OCI-LY7 (cell line): ENCODE measurements at places on chromosomes 1 and 21.

DNA sequence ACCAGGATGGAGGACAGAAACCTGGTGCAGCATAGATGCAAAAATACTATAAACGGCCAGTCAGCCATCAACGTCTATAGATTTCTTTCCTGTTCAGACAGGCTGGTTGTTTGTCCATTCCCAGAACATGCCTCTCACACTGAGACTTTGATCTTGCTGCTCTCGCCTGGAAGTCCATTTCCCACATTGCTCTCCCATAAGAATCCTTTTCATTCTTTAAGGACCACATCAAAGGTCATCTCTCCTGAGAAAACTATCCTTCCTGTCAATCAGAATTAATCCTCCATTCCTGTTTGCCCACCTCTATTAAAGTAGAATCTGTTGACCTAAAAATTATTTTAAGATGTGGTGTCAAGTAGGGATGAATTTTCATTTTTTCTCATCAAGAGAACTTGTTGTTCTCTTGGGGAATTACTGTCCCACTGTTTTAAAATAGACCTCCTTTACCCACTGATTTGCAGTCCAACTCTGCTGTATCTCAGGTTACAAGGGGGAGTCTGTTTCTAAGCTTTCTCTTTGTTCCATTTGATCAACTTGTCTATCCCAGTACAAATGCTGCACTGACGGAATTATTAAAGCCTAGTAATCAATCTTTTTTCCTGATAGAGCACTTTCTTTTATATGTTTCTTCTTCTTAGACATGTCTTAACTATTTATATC is 172.7 kb downstream of the PATJ start:
- no peak for DNase-seq

DNA sequence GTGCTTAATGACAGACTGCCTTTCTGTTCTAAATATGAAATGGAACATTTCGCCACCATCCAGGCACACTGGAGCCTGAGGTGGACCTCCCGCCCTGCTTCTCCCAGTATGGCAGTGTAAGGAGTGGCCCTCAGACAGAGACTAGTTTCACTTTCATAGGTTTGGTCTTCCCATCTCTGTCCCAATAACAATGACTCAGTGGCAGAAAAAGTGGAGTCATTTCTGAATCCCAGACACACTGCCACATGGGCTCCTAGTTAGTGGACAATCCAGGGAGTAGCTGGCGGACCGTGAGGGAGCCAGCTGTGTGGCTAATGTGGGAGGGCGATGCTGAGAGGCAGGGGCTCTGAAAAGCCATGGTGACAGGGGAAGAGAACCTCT is 95.6 kb upstream of the TSPAN2 start:
- no peak for DNase-seq

DNA sequence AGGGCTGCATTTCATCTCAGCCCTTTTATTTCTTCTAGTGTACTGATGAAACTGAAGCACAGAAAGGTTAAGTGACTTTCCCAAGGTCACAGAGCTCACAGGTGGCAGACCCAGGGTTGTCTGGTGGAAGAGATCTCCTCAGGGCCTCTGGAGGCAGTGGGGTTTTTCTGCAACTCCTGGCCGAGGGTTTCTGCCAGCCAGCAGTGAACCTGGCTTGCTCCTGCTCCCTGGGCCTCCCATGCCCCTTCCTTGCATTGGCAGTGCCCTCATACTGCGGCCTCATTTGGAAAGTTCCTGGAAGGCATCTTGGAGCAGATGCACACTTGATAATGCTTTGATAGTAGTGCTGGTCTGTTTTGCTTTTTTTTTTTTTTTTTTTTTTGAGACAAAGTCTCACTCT is 7.7 kb downstream of the GALNT2 start:
- DNase-seq: no peak

GRCh38 chr1:94033849-94034248 is 87.1 kb downstream of the ABCA4 start:
- DNase-seq: no peak

DNA sequence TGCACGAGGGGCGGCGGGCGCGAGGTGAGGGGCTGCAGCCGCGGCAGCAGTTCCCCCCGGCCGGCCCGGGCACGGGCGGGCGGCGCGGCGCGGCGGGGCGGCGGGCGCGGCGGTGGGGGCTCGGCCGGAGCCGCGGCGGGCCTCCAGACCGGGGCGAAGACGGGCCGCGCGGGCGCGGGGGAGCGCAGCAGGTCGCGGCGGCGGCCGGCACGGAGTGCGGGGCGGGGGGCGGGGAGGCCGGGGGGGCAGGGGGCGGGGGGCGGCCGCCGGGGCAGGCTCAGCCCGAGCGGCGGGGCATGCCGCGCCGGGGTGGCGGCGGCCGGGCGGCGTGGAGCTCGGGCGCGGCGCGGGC is 311 bp downstream of the IRF2BP2 start:
- peak; percentile 48 for DNase-seq
